ENCODE measurements at places on chromosomes 3 and 15.

DNA sequence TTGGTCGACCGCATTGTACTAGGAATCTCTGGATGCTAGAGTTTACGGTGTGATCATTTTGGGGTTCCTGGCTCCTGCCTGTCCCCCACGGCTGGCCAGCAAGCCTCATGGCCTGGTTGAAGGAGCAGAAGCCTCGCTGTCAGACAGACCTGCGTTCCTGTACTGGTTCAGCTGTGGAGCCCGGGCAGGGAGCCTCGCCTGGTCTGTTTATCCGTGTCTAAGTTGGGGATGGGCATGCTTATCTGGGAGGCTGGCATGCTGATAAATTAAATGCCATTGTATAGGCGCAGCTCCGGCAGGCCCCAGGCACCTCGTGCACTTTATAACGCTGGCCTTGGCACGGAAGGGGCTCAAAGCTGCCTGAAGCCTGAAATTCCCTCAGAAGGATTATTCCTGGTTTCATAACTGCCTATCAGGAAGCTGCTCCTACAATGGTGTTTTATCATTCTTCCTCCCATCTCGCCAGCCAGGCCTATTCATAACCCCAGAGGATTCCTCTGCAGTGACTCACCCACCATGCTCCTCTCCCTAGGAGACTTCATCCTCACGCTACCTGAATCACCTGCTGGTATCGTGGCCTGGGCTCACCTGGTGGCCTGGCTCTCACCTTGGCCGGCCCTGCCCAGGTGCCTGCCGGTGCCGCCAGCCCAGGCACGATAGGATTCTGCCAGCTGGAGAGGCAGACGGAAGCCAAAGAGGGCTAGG is 110.9 kb downstream of the ASB7 start:
- DNase-seq, result no peak

- no peak for DNase-seq
These were observed 3.0 kb upstream of the RYK start for GRCh38 chr3:134253475-134254226.

- no peak for DNase-seq
These were observed 552 bp upstream of the XYLB start for GRCh38 chr3:38345879-38346586.

- DNase-seq, result no peak
These were observed 127.3 kb upstream of the PRICKLE2 start for GRCh38 chr3:64352639-64352992.

GRCh38 chr3:9147215-9147895 is 102.1 kb downstream of the SRGAP3 start:
- DNase-seq, result no peak

DNA sequence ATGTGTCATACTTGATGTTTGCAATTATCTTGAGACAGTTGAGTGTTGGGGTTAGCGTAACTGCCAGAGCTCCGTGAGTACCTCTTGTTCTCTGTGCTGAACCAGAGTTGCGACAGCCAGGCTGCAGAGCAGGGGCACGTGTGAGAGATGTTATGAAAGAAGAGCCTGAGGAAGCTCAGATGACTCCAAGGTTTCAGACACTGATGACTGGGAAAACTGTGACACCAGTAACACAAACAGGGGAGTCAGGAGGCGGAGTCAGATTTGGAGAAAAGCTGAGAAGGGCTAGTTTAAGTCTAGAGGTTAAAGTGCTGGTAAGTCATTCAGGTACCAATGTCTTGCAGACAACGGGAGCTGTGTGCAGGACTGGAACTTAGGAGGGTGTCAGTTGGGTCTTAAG is 45.0 kb downstream of the BLM start:
- no peak for DNase-seq

DNA sequence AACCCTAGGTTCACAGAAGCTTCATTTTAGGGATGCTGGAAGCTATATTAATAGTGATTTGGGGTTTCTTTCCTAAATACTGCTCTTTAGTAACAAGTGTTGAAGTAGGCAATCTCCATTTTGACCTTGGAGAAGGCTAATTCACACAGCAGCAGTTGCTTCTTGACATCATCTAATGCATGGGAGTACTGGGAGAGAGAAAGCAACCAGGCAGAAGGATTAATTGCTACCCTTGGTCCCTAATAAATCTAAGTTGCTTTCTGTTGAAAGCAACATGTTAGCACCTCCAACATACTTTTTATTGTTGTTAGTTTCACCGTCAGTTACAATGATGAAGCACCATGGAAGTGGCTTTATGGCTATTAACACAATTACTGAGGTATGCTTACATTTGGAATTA is 96.2 kb downstream of the ADAMTS9 start:
- no peak for DNase-seq

DNA sequence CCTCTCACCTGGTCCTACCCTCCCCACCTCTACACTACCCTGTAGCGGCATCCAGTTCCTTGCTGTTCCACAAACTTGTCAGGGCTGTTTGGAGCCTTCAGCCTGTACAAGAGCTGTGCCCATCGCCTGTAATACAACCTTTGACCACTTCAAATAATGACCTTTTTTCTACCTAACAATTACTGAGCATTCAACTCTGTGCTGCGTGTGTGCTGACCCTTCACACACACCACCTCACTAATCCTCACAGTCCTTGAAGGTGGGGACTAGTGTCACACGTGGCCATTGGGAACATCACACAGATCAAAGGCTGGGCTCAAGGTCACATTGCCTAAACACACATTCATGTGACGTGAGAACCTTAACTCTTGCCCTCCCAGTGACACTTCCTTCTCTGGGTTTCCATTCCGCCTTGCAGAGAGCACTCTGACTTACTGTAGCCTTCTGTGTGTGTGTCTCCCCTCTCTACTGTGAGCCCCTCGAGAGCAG is 3.1 kb downstream of the C3orf20 start:
- DNase-seq, result no peak

DNA sequence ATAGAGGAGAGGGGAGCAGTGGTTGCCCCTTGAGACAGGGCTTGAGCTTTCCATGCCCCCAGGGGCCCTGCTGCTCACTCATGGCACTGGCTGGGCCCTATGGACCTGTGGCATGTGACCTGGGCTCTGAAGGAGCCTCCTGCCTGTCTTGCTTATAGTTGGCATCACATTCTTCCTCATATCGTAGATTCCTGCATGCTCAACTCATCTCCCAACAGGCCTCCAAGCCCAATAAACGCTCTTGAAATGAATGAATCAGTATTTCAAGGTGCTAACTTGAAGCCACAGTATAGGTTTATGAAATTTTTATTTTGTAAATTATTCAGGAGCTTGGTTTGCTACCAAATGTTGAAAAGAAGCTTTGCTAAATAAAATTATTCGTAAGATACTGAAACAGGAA is 93.3 kb upstream of the SLC7A14 start:
- no peak for DNase-seq

GRCh38 chr3:20909511-20909910 is 723.5 kb upstream of the SGO1 start:
- DNase-seq, result no peak
